Fibroblast of villous mesenchyme (primary cell): ENCODE measurements at places on chromosomes 6 and 20.

- peak; percentile 7 for DNase-seq
These were observed 18.3 kb downstream of the RAET1L start for GRCh38 chr6:150006961-150007464.

DNA sequence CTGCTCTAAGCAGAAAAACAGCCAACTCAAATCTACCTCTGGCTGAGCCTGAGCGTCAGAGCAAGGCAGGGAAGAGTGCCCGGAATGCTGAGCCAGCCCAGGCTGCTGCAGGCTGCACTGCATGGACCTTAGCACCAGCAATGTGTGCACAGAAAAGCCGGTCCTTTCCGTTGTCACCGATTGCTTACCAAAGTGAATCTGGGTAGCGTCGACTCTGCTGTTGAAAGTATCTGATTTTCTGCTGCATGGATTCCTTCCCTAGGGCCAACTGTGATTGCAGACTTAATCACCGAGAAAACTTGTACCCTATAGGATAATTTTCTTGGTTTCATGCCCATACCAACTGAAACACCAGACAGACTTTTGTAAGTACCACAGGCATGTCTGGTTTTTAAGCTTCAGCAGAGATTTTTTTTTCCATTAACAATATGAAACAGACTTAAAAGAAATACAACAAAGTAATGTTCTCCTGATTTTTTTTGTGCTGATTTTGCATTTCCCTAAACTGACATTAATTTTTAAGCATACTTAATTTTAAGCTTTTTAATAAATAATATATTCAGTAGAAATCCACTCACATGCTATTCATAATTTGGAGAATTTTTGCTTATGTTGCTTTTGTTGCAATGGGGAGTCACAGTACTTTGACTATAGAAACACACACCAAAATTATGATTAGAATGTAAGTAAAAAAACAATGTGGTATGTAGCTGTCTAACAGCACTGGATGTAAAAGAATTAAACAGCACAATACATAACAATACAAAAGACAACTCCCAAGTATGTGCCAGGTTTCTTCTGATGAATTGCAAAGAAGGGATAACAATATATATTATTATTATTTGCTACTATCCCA is 218.0 kb downstream of the THBS2 start:
- peak; percentile 39 for DNase-seq

DNA sequence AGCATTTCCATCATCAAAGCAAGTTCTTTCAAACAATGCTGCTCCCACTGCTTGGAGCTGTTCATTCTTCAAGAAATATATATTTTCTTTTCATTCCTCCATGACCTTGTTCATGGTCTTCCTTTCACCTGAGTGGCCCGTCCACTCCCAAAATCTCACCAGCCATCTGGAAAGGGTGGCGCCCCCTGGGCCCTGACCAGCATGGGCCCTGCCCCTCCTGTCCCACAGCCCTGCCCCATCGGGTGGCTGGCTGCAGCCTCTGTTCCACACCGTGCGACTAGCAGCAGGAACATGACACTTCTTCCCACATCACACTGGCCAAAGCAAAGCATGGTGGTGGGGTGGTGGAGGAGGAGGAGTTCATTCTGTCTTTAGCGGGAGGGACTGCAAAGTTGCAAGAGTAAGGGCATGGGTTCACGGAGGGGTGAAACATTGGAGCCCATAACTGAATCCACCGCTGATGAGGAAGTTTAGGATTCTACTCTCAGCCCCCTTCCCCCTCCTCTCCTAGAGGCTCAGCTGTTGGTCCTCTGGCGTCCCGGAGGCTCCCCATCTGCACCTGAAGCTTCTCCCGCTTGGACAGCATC is 195.2 kb upstream of the SLC24A3 start:
- DNase-seq, result no peak

- peak; percentile 28 for DNase-seq
These were observed at the start of gene GRIK2 for GRCh38 chr6:101393251-101393828. Gene GRIK2 (plus strand): TSS chr6:101393708.

- DNase-seq, result no peak
These were observed 1.9 kb downstream of the GRM4 start for GRCh38 chr6:34143884-34144580.

- no peak for DNase-seq
These were observed 192.7 kb upstream of the NOX3 start for GRCh38 chr6:155648301-155648700.

DNA sequence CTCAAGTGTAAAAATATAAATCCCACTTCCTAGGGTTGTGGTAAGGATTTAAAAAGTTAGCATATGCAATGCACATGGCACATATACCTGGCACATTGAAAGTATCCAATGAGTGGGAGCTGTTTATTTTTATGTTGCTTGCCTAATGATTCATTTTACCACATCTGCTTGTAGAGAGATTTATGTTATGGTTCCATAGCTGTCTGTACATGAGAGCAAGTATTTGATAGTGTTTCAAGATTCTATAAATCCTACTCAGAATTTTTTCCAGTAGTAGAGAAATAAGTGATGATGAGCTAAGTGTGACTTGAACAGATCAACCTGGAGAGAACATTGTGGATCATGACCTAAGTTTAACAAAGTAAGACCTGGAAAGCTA is 125.3 kb upstream of the SPTLC3 start:
- DNase-seq, result peak; percentile 38

GRCh38 chr20:49825521-49826033 is 12.9 kb downstream of the SLC9A8 start:
- no peak for DNase-seq

DNA sequence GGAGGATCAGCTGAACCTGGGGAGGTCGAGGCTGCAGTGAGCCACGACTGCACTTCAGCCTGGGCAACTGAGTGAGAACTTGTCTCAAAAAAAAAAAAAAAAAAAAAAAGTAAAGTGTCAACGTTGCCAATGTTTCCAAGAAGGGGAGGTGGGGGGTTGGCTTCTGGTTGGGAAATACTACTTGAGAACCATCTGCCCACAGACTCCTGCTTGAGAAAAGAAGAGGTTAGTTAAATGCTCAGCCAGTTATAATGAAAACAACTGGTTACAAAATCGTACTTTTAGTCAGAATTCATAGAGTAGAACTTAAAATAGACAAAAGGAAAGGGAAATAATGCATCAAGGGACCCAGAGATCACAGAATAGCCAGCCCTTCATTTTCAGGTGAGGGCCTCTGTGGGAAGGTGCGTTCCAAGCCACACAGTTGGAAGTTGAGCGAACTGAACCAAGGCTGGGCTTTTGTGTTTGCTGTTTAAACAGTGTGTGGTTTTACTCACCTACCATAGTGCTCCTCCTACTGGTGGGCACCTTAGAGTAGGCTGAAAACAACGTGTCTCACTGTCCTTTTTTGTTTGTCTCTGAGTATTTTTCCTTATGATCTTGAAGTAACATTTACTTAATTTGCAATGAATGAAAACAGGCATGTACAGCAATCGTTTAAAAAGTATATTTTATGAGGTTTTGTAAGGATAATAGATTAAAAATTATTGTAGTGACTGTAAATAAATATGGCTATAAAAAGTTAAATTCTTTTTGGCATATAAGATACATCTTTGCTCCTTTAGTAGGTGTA is 200.7 kb downstream of the BCAS1 start:
- DNase-seq, result peak; percentile 80

DNA sequence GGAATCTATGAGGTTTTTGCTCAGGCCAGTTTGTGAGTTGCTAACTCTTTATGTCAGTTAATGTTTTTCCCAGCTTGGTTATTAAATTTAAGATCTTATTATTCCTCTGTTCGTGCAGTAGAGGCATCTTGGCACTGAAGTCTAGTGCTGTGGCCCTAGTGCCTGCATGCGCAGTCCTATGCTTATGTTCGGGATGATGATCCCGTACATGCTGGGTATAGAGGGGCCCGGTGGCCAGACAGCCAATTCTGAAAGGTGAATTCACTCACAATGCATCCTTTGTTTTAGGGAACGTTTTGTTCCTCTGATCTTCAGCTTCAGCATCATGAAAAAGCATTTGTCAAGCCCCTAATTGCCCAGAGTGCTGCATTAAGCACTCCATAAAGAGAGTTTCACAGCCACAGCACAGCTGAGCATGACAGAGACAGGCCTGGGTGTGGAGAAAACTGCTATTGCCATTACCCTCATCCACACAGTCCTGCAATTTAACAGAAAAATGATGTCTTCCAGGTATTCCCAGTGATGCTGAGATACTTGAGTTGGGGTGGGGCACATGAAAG is 39.8 kb upstream of the BACH2 start:
- no peak for DNase-seq

GRCh38 chr6:57173056-57173885 is 1.1 kb downstream of the BAG2 start:
- DNase-seq, result peak; percentile 37

DNA sequence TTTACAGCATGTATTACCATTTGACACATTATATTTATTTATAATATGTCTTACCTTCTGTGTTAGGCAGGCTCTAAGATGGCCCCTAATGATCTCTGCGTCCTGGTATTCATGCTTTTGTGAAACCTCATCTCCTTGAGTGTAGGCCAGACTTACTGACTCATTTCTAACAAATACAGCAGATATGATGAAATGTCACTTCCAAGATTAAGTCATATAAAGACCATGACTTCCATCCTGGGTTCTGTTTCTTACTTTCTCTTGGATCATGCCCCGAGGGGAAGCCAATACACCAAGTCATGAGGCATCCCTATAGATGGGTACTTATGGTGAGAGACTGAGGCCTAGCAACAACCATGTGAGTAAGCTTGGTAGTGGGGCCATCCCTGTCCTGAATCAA is 30.2 kb downstream of the ZHX3 start:
- DNase-seq, result peak; percentile 55

- no peak for DNase-seq
These were observed 36.1 kb upstream of the TGM3 start for GRCh38 chr20:2259731-2260130.

- DNase-seq, result no peak
These were observed 49.1 kb upstream of the DST start for GRCh38 chr6:56691814-56692213.

DNA sequence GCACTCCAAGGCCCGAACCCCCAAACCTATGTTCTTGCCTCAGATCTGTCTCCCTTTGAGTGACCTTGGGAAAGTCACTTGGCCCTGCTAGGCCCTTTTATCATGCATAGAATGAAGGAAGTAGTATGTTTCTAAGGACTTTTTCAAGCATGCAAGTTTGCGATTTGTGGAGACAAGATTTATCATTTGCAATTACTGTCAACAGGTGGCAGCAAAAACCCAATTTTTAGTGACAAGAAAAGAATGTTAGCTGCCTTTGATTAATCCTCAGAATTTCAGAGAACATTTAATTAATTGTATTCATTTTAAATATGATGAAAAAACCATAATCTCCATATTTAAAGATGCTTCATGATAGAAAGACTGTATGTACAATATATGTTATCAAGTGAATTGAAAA is 28.3 kb upstream of the PREP start:
- peak; percentile 71 for DNase-seq

- DNase-seq, result no peak
These were observed 23.6 kb downstream of the POLR1C start for GRCh38 chr6:43540507-43540906.

DNA sequence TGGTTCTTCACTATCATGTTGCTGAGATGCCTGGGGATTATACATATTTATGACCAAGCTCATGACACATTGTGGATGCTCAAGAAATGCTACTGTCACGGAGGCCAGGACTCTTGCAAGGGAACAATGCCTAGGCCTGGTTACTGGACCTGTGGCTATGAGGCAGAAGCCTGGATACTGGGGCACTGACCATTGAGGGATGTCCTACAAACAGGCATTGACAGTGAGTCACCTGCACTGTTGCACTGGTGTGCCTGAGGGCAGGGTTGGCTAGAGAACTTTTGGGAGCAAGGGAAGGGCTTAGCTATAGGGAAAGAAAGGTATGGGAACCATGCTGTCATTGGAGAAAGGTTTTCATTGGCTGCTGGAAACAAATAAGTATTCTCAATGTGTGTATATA is 313.1 kb upstream of the SUPT3H start:
- no peak for DNase-seq

- no peak for DNase-seq
These were observed 532 bp upstream of the NKAIN4 start for GRCh38 chr20:63254606-63255384.

- DNase-seq, result no peak
These were observed 10.1 kb downstream of the PKHD1 start for GRCh38 chr6:52077180-52077884.

GRCh38 chr6:148682990-148683389 is 63.8 kb upstream of the UST start:
- DNase-seq, result no peak

DNA sequence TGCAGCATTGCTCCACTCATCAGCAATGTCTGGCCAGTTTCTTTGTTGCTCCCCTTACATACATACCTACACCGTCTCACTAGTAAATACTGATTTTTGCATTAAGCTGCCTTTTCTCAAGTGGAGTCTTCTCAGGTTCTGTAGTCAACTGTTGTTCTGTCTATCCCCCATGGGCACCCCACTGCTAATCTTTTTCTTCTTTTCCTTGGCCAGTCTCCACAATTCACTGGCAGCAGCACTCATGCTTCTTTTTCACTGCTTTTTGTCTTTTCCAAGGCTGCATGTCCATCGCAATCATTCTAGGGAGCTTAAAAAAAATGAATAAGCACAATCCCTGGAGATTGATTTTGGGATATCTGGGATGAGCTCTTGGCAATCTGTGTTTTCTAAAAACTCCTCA is 10.3 kb upstream of the ERVFRD-1 start:
- no peak for DNase-seq

DNA sequence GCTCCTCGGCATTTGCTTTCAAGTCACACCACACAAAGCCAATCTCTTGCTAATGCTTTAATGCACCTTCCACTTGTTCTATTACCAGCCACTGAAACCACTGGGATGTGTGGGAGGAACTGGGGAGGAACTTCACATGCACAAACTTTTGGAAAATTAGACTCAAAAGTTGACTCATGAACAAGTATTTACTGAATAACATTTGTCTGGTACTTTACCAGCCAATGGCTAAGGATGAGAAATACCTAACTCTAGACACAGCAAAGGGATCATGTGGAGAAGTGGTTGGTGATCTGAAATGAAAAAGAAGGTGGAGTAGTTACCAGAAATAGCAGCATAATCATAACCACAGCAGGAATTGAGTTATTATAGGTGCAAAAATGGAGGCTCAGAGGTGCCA is 554.0 kb upstream of the NOX3 start:
- DNase-seq, result no peak

DNA sequence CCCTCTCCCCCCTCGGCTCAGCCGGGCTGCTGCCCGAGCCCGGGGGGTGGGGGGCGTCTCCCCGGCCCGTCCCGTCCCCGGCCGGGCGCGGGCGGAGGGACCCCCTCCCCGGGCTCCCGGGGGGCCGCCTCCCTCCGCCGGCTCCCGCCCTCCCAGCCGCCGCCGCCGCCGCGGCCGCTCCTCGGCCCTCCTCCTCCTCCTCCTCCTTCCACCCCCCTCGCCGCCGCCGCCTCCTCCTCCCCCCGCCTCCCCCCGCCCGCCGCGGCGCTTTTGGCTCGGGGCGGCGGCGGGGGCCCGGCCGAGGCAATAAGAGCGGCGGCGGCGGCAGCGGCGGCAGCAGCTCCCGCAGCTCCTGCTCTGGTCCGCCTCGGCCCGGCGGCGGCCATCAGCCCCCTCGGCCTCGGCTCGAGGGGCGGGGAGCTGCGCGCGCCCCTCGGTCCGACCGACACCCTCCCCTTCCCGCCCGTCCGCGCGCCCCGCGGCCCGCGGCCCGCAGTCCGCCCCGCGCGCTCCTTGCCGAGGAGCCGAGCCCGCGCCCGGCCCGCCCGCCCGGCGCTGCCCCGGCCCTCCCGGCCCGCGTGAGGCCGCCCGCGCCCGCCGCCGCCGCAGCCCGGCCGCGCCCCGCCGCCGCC is 38.7 kb downstream of the GNAS start:
- peak; percentile 72 for DNase-seq

GRCh38 chr20:9071976-9072726 is 3.3 kb downstream of the PLCB4 start:
- no peak for DNase-seq

- no peak for DNase-seq
These were observed 34.3 kb downstream of the PRSS35 start for GRCh38 chr6:83546636-83547035.
